ENCODE measurements at places on chromosomes 7 and 10.

- no peak for DNase-seq
These were observed 10.4 kb downstream of the LHPP start for GRCh38 chr10:124472071-124472470.

DNA sequence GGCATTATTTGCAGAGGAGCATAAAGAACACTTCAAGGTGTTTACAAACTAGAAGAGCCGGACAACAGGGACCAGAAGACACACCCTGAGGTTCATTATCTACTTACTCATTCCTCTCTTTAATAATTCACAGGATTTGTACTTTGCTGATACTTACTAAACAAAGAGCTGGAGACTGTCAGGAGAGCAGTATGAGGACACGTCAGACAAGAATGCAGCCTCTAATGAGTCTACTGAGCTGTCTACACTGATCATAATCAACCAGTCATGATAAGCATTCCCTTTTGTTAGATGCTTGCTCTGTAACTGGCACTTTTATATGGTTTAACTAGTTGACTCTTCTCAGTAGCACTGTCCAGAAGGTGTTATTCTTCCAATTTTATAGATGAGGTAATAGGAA is 243.3 kb upstream of the CDC14C start:
- DNase-seq, result no peak

DNA sequence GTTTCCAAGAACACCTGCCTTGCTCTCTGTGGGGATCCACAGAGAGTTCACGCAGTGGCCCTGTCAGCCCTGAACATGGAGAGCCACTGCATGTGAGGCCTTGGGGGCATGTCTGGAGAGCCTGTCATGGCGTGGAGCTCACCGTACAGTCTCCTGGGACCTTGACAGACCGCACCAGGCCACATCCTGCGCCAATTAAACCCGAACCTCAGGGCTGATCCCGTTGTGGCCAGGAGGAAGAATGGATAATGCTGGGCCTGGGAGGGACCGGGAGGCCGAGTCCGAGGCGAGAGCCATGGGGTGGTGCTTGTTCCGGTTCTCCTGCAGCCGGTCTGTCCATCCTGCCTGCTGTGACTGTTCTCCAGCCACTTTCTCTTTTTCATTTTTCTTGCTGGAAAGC is 68.7 kb downstream of the DNAJB6 start:
- no peak for DNase-seq

DNA sequence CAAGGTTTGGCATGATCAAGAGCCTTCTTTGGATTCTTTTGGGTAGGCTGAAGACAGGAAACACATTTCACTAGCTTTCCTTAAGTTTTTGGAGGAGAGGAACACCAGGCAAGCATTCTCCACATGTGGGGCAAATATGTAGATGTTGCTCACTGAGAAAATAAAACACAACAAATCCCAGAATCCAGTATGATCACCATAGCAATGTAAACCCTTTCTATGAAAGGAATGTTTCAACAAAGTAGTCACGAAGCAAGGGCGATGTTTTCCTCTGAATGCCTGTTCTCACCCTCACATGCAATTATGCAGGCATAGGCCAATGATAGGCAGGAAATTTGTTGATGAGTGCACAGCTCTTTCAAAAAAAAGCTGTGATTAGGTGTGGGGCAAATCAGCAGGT is 20.5 kb upstream of the CEP41 start:
- no peak for DNase-seq

DNA sequence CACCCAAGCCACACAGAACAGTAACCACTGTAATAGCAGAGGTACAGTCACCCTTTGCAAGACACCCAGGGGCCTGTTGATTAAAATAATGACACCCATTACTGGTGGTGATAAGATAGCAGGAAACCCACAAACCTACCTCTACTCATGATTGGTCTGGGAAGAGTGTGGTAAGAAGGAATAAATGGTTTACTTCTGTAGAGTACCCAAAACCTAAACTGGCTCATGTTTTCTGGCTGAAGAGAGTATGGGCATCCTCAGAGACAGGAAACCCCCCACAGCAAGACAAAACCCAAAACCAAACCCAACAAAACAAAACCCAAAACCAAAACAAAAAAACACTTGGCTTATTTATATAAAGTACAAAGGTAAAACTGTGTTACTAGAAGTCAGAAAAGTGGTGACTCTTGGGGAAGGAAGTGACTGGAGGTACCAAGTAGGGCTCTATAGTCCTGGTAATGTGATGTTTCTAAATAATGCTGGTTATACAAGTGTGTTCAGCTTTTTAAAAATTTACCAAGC is 15.5 kb upstream of the DNAJB12 start:
- DNase-seq, result no peak

GRCh38 chr7:107286751-107287621 is 118.2 kb downstream of the HBP1 start:
- DNase-seq, result no peak

DNA sequence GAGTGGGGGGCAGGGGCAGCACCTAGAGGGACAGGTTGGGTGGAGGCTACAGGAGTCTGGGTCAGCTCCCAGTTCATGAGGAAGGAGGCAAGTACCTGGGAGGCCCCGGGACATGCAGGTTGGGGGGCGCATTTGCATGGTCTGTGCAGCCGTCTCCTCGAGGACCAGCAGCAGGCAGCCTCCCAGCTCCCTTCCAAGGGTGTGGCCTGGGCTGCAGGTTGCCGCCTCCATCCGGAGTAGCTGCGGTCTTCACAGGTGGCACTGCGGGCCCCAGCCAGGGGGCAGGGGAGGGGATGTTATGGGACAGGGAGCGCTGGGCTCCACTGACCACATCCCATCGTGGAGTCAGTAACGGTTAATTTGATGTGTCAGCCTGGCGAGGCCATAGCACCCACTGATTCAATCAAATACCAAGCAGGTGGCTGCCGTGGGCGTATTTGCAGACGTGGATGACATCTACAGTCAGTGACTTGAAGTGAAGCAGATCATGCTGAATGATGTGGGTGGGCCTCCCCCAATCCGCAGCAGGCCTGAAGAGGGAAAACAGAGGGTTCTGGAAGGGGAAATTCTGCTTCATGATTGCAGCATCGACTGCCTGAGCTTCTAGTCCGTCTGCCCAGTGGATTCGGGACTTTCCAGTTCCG is 81.6 kb downstream of the PRKAG2 start:
- DNase-seq, result peak; percentile 30

DNA sequence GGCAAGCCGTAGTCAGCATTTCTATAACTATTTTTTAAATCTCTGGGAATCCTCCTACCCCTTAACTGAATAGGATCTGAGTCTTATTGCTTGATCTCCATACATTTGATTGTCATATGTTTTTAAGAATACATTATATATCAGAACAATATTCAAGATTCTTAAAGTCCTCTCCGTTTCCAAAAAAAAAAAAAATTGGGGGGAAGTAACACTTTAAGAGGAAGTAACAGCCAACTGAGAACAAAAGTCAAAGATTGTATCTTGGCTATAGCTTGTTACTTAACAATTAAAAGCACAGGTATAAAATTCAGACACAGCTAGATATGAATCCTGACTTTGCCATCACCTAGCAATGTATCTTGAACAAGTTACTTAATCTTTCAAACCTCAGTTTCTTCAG is 169.9 kb upstream of the ADO start:
- DNase-seq, result no peak

DNA sequence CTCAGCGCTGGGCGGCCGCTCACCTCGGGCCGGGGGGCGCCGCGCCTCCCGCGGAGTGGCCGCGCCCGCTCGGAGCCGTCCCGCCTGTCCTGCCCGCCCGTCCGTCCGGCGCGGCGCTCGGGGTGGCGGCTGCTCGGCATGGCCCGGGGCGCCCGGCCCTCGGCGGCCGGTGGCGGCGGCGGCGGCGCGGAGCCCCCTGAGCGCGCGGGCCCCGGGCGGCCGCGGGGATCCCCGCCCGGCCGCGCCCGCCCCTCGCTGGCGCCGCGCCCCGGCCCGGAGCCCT is 338 bp downstream of the SDK1 start:
- DNase-seq, result no peak

GRCh38 chr10:74373059-74373458 is 222.0 kb downstream of the ADK start:
- DNase-seq, result no peak

GRCh38 chr10:79342295-79342761 is 4.9 kb upstream of the PPIF start:
- no peak for DNase-seq

DNA sequence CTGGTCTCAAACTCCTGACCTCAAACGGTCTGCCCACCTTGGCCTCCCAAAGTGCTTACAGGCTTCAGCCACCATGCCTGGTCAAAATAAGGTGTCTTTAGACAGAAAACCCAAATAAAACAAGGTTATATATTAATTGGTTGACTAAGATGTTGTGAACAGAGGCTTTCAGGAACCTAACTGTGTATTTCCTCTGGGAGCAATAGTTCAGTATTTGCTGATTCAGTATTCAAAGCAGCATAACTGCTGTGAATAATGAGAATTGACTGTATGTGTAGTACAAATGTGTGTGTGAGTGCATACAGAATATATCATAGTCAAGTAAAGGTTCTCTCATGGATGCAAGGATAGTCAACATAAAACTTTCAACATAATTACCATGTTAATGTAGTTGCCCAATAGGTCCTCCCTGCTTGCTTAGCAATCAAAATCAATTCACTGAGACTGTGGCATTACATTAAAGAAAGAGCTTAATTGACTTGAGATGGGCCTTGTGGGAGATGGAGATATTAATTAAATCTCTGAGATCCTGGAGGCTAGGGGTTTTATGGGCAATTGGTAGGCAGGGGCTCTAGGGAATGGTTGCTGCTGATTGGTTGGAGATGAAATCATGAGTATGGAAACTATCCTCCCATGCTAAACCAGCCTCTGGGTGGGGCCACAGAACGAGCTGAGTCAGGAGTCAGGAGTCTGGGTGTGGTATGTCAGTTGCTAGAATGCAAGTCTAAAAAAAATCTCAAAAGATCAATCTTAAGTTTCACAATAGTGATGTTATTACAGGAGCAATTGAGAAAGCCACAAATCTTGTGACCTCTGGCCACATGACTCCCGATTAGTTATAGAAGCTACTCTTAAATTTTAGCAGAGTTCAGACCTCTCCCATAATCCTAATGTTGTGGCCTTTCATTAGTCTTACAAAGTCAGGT is 162.7 kb downstream of the AKR1D1 start:
- no peak for DNase-seq

DNA sequence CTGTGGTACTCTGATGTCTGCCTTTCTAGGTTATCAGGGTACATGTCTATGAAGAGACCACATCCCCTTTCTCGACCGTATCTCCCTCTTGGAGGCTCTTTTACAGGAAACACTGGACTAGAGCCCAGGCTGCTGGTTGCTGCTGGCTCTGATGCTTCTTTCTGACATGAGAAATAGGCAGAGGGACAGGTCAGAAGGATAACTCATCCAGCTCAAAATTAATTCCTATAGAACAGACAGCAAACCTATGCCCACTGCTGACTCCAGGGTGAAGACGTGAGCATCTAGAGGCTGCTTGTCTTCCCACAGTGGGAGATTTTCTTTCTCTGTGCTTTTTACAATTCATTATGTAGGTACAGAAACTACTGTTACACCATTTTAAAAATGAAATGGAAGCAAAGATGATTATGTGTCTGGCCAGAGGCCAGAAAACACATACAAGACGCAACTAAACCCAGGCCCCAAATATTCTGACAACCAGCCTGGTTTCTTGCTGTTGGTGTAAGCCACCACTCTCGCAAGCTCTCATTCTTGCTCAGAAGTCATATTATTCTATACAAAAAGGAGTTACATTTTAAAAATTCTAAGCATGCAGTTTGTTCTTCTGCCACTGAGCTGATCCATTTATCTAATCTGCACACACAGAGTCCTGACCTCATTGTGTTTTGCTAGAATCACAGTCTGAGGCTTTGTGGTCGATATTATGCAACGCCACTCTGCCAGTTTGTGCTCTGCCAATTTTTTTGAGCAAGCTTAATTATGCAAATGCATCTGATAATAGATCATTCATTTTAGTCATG is 424.3 kb downstream of the KIF20B start:
- DNase-seq, result no peak

Data from activated CD4-positive, alpha-beta T cell treated with anti-CD3 and anti-CD28 coated beads, Interleukin-2, amount 50 U/mL, for 1 hour (primary cell).